ENCODE measurements at places on chromosomes 13 and 19. TPM values are rescaled to one million over a fixed set of nuclear protein-coding genes. Genes with fewer than 3 reads are reported as not detected.

Gene SIGLEC8
- 1.9 TPM for polyA plus RNA-seq

Gene ERICH4
- polyA plus RNA-seq = not detected

Gene TRMT1
- 10.2 TPM for polyA plus RNA-seq

Gene ZNF296
- 2.8 TPM for polyA plus RNA-seq

Gene ZNF426
- 1.2 TPM for polyA plus RNA-seq

Gene VSTM1
- polyA plus RNA-seq = not detected
